ENCODE measurements at places on chromosomes 7 and 10. TPM values are rescaled to one million over a fixed set of nuclear protein-coding genes. Genes with fewer than 3 reads are reported as not detected.

Gene FAM170B
- total RNA-seq, result not detected

- H3K27me3 ChIP-seq, result no peaks in the 10 kb centered on the region
- H3K4me1 ChIP-seq, result no peaks in the 10 kb centered on the region
- DNase-seq, result no peak
These were observed 17.3 kb upstream of the SAMD9L start for GRCh38 chr7:93165447-93165846.

Gene RET
- not detected for total RNA-seq

DNA sequence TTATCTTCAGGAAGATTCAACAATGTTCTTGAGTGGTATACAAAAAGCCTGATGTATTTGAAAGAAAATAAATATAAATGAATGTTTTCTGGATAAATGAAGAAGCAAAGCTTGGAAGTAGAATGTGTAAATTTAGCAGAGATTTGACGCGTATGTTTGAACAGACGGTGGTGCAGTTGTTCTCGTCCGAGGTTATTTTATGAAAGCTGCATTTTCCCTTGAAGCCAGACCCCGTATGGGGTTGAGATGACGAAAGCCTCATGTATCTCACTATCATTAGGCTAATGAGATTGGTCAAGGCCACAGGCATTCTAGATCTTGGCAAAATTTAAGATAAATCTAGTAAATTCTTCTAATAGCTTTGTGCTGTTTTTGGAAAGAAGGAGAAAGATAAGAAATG, 195.2 kb downstream of the NXPH1 start:
- no peak overlapping the region for H3K27ac ChIP-seq
- H3K4me1 ChIP-seq, result no peaks in the 10 kb centered on the region
- H3K4me3 ChIP-seq, result no peak overlapping the region
- H3K27me3 ChIP-seq, result no peaks in the 10 kb centered on the region
- H3K36me3 ChIP-seq, result no peaks in the 10 kb centered on the region
- DNase-seq, result no peak

- H3K4me1 ChIP-seq, result no peaks in the 10 kb centered on the region
- H3K36me3 ChIP-seq, result no peaks in the 10 kb centered on the region
- no peak overlapping the region for H3K27ac ChIP-seq
- H3K27me3 ChIP-seq, result no peaks in the 10 kb centered on the region
- no peak overlapping the region for H3K4me3 ChIP-seq
These were observed 55.8 kb downstream of the CNOT4 start for GRCh38 chr7:135454060-135454459.

DNA sequence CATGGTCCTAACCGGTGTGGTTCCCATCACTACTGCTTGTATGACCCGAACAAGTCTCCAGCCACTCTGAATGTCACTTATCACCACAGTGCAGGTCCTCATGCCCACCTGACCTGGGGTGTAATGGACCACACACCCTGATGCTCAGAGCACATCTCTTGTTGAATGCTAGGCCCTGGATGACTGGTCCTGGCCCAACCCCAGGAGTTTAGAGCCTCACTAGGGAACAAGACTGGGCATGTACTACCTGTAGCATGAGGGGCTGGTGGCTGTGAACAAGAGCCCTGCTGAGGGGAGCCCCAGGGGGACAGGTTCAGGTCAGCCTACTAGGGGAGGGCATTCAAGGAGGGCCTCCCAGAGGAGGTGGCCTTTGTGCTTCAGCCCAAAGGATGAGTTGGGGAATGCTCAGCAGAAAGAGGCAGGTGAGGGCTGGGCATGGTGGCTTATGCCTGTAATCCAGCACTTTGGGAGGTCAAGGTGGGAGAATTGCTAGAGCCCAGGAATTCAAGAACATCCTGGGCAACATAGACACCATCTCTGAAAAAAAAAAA, 31.2 kb downstream of the ZMIZ1 start:
- H3K27ac ChIP-seq, result no peak overlapping the region
- no peak overlapping the region for H3K4me3 ChIP-seq
- no peak for DNase-seq
- no peaks in the 10 kb centered on the region for H3K27me3 ChIP-seq

- H3K4me3 ChIP-seq, result no peak overlapping the region
- no peaks in the 10 kb centered on the region for H3K36me3 ChIP-seq
- H3K27ac ChIP-seq, result no peak overlapping the region
- H3K4me1 ChIP-seq, result peaks cover 39% of the 10 kb centered on the region
- H3K27me3 ChIP-seq, result no peaks in the 10 kb centered on the region
- DNase-seq, result no peak
These were observed 473 bp upstream of the CCDC201 start for GRCh38 chr7:45873355-45873754.

DNA sequence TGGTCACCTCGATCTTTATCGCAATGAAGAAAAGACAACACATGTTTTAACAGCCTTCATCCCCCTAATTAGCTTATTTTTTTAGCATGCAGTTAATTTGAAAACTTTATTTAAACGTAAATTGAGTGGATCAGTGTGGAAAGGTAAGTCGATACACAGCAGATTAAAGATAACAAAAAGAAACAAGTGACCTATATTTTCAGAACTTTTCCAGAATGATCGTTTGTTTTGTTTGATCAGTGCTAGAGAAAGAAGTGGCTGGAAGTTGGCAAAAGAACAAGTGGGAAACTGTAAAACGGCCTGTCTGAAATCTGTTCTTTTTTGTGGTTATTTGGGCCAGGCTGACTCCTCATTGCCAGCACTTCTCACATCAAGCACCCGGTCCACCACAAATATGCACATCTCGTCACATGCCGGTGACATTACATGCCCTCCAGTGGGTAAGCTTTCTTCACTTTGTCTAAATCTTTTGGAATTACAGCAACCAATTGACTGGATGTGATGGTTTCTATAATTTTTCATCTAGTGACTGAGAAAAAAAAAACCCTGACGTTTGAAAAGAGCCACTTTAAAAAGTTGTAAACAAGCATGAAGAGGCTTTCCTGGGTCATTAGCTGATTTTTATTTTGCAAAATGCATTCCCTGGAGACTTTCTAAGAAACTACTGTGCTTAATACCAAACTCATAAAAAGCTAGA, 33.2 kb downstream of the C7orf33 start:
- H3K36me3 ChIP-seq, result no peaks in the 10 kb centered on the region
- no peak overlapping the region for H3K27ac ChIP-seq
- peak; percentile 13 for DNase-seq
- H3K4me3 ChIP-seq, result no peak overlapping the region
- H3K27me3 ChIP-seq, result peaks cover 3% of the 10 kb centered on the region

Gene SLC18A3
- total RNA-seq, result not detected

DNA sequence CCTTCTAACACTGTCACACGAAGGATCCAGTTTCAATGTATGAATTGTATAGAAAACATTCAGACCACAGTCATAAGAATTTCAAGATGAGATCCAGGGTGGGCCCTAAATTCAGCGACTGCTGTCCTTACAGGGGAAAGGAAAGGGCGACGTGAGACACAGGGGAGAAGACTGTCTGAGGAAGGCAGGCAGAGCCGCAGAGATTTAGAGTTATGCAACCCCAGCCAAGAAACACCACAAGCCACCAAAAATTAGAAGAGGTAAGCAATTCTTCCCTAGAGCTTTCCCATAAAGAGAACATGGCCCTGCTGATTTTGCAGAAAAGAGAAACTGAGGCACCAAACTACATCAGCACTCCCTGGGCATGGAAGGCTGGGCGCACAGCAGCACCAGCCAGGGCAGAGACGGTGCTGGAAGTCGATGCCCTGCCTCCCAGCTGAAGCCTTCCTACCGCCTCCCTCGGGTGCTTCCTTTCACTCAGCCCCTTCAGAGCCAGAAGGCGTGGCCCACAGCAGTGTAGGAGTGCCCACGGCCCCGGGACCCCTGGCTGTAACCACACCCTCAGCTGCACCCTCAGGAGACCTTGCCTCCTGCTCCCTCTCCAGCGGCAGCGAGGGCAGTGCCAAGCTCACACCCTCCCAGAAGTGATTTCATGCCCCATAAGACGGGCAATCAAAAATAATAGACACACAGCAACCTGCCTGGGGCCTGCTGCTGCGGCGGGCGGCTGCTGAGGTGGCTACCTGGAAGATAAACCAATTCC, 81.0 kb upstream of the LRRC4 start:
- no peak for DNase-seq
- no peaks in the 10 kb centered on the region for H3K36me3 ChIP-seq
- H3K4me3 ChIP-seq, result no peak overlapping the region
- peaks cover 5% of the 10 kb centered on the region for H3K4me1 ChIP-seq

DNA sequence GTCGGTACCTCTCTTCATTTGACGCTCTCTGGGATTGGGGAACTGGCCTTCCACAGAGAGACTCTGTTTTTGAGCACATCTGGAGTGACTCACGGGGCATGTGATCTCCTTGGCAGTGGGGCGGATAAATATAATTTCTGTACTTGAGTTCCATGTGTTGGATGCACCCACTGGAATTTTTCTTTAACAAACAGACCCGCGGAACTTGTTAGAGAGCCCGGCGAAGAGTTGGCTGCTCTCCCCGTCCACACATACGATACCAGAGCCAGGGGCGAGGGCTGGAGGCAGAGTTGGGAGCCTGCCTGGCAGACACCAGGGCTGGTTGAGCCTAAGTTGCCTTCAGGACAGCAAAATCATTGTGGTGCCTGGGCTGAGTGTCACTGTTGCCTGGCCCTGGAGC, at the start of gene FAM180A:
Gene FAM180A, minus strand, starts transcription at position 44 of the 400 bp plus-strand sequence. CDS start 233 bp downstream, outside the sequence.
- no peak for DNase-seq
- no peak within 1 kb of the TSS for H3K4me3 ChIP-seq
- no peak within 1 kb of the TSS for H3K27ac ChIP-seq
- H3K4me1 ChIP-seq, result peaks cover 27% of the 10 kb centered on the region

Gene EN2
- total RNA-seq, result 2.3 TPM

DNA sequence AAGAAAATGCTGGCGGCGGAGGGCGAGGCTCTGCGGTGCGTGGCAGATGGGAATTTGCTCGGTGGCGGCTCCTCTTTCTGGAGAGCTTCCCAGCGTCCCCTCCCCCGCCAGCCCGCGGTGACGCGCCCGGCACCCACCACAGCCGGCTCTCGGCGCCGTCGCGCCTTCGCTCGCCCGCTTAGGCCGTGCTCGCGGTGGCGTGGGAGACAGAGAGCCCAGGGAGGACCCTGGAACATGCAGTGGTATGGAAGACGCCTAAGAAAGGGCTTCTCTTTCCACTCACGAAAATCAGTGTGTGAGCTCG, 576 bp upstream of the CSGALNACT2 start:
- H3K27me3 ChIP-seq, result no peaks in the 10 kb centered on the region
- peak overlapping the region; percentile 87 for H3K4me3 ChIP-seq
- H3K4me1 ChIP-seq, result peaks cover 35% of the 10 kb centered on the region

Gene TBXAS1
- total RNA-seq, result 21.8 TPM

DNA sequence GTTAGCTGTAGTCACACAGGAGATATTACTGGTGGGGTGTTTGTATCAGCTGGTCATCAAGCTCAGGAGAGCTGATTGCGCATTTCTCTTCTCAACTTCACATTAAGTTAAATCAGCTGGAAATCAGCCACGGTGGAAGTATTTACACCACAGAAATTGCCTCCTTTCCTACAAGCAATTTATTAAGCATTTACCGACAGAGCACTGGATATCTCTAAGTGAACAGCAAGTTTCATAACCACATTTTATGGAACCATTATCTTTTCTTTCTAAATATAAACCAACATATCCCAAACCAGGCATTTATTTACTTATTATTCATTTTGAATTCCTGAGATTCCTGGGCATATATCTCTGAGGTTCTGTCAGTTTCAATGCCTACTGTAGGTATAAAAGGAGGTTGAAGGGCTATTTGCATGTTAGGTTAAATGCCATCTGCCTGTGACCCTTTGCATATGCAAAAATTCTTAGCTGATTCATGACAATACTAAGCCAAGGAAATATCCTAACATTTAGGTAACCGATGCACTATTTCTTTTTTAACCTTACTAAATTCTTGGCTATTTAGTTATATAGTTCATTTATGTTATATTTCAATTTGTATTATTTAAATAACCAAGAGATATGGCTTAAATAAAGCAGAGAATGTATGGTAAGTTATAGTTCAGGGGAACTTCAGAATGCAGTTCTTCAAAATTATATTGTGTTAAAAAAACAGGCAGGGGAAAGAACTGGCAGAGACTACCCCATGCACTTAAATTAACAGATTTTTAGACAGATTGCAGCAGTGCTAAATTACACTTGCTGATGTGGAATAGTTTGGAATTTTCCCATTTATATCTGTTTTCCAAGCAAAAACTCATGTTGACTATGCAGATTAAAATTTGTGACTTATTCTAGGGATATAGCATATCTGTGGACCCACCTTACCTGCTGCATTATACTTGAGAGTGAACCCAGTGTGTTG, 56.8 kb downstream of the DYNC1I1 start:
- no peaks in the 10 kb centered on the region for H3K27me3 ChIP-seq
- H3K4me3 ChIP-seq, result no peak overlapping the region
- peak; percentile 52 for DNase-seq
- no peak overlapping the region for H3K27ac ChIP-seq

Measured in PC-3 (cell line).